Spinal cord (tissue), 10 donors: ENCODE measurements at places on chromosomes 6 and 20.

GRCh38 chr6:34560366-34561226, 4.5 kb upstream of the SPDEF start:
- no peak for DNase-seq

DNA sequence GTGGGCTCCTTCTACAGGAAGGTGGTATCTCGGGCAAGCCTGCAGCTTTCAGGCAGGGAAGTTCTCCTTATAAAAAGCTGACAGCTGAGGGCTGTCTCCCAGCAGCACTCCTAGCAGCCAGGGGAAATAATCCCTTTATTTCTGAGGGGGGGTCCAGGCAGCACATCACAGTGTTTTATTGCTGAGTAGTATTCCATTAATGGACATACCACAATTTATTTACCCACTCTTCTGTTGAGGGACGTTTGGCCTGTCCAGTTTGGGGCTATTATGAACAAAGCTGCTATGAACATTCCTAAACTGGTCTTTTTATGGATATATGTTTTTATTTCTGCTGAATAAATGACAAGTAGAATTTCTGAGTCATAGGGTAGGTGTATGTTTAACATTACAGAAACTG, 20.0 kb upstream of the PHACTR2 start:
- no peak for DNase-seq

DNA sequence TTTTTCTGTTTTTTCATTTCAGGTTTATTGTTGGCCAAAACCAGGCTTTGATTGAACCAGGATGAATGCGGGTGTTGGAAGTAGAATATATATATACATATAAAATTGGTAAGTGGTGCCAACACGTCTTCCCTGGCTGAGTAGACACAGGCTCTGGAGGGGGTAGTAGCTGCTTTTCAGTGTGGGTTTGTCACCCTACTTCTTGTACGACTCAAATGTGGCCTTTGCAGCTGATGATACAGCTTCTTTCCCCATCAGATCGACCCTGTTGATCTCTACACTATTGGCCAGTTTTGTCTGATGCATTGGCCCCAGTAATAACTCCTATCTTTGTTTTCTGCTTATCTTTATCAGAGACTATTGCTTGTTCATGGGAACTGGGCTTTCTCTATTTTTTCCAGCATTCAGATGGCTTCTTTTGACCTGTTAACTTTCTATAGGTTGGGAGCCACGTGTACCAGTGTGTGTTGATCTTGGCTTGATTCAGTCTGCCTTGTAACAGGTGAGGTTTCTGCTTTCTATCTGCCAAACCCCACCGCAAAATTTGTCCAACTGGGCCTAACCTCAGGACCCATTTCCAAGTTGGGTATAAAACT, 2.7 kb upstream of the ZNFX1 start:
- no peak for DNase-seq

DNA sequence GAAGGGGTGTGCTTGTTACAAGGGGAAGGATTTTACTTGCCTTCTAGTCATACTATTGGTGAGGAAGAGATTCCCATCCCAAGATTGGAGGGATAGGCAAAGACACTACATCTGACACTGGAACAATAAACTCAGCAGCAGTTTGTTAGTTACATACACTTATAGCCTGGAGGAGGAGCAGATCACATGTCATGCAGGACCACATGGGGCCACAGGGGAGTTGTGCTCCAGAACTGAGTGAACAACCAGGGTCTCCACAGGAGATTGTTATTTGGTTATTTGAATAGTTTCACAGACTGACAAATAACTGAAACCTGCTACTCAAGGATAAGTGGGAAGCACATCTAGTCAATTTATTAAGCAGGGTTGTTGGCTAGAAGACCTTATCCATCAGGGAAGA, 559.4 kb upstream of the MANEA start:
- DNase-seq = no peak

- DNase-seq = no peak
Observed at GRCh38 chr20:57467742-57468141, 57.2 kb downstream of the CTCFL start.

GRCh38 chr6:106749609-106750008, 120.2 kb downstream of the QRSL1 start:
- DNase-seq = no peak

DNA sequence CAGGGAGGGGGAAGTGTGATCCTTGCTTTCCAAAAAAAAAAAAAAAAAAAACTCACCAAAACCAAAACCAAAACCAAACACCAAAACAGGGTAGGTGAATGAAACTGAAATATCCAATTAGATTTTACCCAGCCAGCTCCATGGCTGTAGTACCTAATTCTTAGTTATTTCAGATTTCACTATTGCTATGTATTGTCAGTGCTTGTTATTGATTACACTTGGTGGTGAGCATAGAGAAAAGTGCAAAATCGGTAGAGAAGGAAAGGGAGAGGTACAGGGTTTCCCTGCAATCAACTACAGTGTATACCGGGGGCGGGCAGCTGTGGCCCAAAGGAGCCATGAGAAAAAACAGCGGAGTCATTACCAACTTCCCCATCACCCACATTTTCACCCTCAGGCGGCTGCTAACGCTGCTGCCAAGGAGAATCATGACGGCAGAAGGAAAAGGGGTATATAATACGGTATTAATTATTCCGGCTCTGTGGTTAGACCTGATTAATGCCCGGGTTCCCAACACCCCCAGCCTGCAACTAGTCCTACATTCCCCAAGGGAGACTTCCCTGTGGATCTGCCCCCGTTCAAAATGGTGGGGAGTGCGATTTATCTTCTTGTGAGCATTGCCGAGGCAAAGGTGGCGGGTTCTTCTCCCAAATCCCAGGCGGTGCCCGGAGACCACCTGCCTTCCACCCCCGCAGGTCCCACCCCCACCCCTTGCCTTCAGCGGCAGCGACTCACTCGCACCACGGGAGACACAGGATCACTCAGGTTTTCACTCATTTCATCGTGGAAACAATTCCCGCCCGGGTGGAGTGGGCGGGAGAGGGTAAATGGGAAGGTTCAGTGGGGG, at the start of gene C6orf62:
Gene C6orf62, minus strand, starts transcription at position 30 of the 847 bp plus-strand sequence. CDS start 486 bp downstream, outside the sequence.
- DNase-seq = no peak

- DNase-seq = no peak
Observed at GRCh38 chr6:114049367-114049966, 78.5 kb upstream of the HDAC2 start.

GRCh38 chr6:5172041-5172653, 87.0 kb downstream of the PPP1R3G start:
- DNase-seq = peak; percentile 62

GRCh38 chr20:32113591-32114260, 4.2 kb downstream of the TM9SF4 start:
- no peak for DNase-seq

DNA sequence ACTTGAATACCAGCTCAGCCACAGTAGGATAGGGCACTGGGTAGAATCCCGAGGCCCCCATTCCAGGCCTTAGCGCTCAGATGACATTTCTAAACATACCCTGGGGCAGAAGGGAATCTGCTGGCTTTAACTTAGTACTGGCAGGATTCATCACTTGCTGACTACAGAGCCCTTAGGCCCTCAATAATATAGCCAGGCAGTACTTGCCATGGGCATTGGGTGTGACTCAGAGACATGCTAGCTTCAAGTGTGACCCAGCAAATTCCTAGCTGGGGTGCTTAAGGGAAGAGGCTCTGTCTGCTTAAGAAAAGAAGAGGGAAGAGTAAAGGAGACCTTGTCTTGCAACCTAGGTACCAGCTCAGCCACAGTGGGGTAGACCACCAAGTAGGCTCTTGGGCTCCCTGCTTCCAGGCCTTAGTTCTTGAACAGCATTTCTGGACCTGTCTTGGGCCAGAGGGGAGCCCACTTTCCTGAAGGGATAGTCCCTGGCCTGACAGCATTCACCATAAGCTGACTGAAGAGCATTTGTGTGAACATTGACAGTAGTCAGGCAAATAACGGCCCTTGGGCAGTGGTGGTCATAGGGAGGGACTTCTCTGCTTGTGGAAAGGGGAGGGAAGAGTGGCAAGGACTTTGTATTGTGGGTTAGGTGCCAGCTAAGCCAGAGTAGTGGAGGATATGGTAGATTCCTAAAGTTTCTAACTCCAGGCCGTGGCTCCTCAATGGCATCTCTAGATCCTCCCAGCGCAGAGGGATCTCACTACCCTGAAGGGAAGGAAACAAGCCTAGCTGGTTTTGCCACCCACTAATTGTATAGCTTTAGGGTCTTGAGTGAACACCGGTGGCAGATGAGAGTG, 48.5 kb upstream of the HACE1 start:
- no peak for DNase-seq

- DNase-seq = no peak
Observed at GRCh38 chr20:56683077-56683865, 54.2 kb downstream of the TFAP2C start.

DNA sequence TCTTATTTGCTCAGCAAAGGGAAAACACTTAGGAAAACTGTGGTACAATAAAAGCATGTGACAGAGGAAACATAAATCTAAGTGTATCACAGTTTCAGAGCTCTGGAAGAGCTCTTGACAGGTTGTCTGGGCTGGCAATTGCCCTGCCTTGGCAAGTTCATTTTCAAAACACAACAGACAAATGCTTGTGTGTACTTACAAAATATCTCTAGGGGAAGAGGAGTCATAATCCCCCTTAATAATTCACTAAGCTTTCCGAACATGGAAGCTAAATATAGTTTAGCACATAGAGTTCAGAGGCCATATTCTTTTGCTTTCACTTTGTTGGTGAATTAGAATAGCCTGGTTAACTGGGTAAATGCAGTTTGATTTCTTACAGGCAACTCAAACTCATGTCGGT, 211.6 kb upstream of the THEMIS start:
- no peak for DNase-seq

GRCh38 chr6:91476000-91476399, 889.1 kb upstream of the MAP3K7 start:
- DNase-seq = no peak

- no peak for DNase-seq
Observed at GRCh38 chr6:81465859-81466258, 286.6 kb downstream of the TENT5A start.

DNA sequence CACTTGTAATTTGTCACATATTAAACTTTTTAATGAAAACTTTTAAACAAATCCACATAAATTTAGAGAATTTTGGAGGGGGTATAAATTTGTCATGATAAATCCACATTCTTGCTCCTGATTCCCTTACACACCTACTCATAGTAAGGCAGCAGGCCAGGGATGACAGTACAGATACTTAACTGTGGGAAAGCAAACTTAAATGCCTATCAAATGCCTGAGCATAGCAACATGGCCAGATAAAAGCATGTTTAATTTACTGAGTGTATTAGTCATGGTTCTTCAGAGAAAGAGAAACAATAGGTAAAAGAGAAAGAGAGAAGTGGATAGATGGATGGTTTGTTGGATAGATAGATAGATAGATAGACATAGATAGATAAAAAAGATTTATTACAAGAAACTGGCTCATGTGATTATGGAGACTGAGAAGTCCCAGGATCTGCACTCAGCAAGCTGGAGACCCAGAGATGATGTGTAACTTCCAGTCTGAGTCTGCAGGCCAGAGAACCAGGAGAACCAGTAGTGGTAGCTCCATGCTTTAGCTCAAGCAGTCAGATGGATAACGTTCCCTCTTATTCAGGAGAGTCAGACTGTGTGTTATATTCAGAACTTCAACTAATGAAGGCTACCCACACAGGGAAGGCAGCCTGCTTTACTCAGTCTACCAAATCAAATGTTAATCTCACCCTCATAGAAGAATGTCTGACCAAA, 15.9 kb upstream of the ADGRF1 start:
- no peak for DNase-seq

GRCh38 chr6:14802514-14803160, 443.2 kb upstream of the JARID2 start:
- no peak for DNase-seq

- no peak for DNase-seq
Observed at GRCh38 chr20:6055981-6056569, 2.2 kb upstream of the LRRN4 start.

GRCh38 chr20:5061213-5061612, 58.5 kb downstream of the PCNA start:
- no peak for DNase-seq

- no peak for DNase-seq
Observed at GRCh38 chr20:50792708-50793574, 1.9 kb upstream of the BCAS4 start.

- no peak for DNase-seq
Observed at GRCh38 chr6:79494841-79495240, 42.4 kb downstream of the LCA5 start.

- DNase-seq = no peak
Observed at GRCh38 chr6:39430446-39430845, 107.9 kb upstream of the KCNK16 start.

DNA sequence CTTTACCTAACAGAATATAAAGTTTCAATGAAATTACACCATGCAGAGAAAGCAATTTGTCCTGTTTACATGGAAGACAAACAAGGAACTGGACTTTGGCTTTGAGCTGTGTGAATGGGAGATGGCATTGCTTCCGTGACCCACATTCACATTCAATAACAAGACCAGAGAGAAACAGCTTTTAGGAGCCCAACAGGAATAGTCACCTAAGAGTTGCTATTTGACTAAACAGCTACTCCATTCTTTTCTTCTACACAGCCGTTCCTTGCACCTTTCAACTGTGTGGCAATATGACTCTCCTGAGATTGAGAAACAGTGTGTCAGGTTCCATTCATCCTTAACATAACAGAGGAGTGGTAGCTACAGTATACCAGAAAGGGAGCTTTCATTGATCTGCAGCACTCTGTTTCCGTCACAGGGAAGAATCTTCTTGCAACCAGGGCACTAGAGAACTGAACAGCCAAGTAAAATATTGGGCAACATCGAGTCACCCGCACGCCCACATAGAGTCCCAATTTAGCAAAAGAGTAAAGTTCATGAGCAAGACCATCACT, 355.1 kb downstream of the HAO1 start:
- no peak for DNase-seq

GRCh38 chr6:14751645-14752175, 494.2 kb upstream of the JARID2 start:
- no peak for DNase-seq

DNA sequence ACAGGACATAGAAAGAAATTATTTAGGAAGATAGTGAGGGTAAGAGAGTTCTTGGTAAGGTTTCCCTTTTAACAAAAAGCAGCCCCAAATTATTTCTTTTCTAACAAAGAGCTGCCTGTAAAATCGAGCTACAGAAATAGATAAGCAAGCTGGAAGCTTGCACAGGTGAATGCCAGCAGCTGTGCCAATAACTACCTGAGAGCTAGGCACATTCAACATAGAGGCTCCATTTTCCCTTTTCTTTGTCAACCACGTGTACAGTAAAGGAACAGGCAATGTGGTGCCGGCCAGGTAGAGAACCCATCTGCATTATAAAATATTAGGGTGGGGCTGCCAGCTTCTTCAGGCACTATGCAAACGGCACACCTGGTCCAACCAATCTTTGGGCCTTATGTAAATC, 341.6 kb upstream of the JAG1 start:
- DNase-seq = no peak

DNA sequence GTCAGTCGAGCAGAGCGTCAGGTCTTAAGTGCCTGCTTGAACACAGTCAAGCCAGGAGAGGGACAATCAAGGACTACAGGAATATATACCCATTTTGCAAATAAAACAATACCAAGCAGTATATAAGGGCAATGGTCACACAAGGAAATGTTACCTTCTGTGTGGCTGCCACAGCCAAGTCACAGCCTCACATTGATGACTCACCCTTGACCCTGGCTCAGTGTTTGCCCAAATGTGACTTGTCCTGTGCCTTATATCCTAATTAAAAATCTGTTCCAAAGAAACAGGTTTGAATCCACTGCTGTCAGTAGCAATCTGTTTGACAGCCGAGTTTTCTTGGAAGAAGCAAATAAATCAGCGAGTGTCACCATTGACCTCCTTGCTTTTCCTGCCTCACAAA, 34.3 kb downstream of the C6orf89 start:
- no peak for DNase-seq

- DNase-seq = no peak
Observed at GRCh38 chr6:119147101-119148053, 68.9 kb upstream of the FAM184A start.

- DNase-seq = no peak
Observed at GRCh38 chr6:10163203-10163962, 251.5 kb downstream of the TFAP2A start.
